ENCODE measurements at places on chromosomes 6 and 20.

DNA sequence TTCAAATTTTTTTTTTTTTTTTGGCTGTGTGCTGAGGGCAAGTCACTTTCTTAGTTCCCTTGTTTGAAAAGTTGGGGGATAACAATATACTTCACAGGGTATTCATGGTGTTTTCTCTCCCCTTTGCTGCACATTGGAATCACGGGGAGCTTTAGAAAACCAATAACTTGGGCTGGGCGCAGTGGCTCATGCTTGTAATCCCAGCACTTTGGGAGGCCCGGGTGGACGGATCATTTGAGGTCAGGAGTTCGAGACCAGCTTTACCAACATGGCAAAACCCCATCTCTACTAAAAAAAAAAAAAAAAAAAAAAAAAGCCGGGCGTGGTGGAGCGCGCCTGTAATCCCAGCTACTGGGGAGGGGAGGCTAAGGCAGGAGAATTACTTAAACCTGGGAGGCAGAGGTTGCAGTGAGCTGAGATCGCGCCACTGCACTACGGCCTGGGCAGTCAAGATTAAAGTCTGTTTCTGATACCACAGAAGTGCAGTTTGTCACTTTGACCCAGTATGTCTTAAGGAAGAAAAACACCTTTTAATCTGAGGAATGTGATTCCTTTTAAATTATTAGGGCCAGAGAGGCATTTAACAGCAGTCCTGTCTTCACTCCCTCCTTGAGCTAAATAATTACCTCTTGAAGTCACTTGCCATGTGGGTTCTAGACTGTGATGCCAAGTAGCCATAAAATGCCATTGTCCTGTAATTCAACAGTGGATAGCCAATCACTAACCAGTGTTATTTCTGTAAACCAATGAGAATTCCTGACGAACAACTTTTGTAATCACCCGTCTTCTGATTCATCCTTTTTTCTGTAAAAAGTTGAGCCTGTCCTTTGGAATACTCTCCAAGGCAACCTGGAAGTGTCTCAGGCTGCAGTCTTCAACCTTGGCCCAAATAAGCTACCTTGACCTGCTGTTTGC lies 16.1 kb downstream of the SRSF3 start:
- DNase-seq: no peak

DNA sequence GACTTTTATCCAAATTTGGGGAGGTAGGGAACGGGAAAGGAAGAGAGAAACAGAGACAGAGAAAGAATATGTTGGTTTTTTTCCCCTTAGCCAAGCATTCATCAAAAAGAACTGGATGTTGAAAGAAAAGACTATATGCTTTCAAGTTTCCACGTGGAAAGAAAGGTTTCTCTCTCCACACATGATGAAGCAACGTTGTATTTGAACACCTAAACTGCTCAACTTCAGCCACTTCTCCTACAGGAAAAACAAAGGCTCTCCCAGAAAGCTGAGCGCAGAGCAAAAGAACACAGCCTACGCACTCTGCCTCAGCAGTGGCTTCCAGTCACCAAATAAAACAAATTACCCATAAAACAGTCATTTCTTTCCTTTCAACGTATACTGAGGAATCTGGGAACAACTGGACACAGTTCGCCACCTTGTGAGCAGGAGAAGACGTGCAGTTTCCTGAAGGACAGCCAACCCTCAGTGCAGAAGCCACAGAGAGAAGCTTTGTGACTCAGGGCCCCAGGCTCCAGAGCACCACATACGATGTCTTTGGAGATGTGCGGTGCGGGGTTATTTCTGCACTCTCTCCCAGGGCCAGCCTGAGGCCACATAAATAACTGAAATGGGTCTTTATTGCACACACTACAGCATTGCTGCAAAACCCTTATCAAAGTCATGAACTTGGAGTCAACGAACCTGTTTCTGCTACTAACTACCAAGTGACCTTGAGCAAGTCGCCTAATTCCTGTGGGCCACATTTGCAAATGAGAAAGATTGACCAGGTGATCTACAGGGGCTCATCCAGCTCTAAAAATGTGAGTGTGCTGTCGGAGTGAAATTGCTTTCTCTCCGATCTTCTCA lies 10.1 kb downstream of the IL17F start:
- peak; percentile 57 for DNase-seq

DNA sequence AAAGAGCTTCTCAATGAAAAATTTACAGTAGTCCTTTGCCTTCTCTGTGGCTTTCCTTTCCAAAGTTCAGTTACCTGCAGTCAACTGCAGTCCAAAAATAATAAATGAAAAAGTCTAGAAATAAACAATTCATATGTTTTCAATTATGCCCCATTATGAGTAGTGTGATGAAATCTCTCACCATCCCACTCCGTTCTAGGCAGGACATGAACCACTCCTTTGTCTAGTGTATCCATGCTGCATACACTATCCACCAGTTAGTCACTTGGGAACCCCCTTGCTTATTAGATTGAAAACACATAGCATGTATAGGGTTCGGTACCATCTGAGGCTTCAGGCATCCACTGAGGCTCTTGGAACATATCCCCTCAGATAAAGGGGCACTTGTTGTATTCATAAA lies 80.6 kb upstream of the EYA4 start:
- DNase-seq: no peak

GRCh38 chr6:139834232-139834631 lies 459.8 kb upstream of the CITED2 start:
- DNase-seq: no peak

GRCh38 chr6:114998492-114998891 lies 655.7 kb upstream of the HS3ST5 start:
- no peak for DNase-seq

GRCh38 chr20:33165416-33166055 lies 2.4 kb upstream of the BPIFA2 start:
- DNase-seq: no peak

- DNase-seq: no peak
These were observed 12.7 kb upstream of the SLC17A1 start for GRCh38 chr6:25844518-25844917.

DNA sequence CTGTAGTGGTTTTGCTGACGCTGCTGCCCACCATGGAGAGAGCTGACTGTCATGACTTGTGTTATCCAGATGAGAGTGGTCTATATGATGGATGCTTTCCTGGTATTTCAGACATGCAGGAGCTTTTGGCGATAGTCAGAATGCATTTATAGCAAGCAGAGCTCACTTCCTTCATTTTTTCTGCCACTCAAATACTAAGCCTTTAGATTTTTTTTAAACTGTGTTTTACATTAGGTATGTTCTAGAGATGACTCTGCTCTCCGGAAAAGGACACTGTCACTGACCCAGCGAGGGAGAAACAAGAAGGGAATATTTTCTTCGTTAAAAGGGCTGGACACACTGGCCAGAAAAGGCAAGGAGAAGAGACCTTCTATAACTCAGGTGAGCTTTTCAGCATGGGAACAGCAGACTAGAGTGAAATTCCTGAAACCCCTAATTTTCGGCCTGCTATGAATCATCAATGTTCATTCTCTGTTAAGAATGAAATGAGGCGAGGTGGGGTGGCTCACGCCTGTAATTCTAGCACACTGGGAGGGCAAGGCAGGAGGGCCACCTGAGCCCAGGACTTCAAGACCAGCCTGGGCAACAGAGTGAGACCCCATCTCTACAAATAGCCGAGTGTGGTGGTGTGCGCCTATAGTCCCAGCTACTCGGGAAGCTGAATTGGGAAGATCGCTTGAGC lies 98.6 kb upstream of the CLDN20 start:
- DNase-seq: no peak

- DNase-seq: no peak
These were observed 560.8 kb downstream of the CD109 start for GRCh38 chr6:74256781-74257180.

GRCh38 chr6:142845624-142846458 lies 99.1 kb downstream of the HIVEP2 start:
- peak; percentile 74 for DNase-seq

GRCh38 chr6:7454696-7455358 lies 65.2 kb downstream of the RIOK1 start:
- DNase-seq: no peak

DNA sequence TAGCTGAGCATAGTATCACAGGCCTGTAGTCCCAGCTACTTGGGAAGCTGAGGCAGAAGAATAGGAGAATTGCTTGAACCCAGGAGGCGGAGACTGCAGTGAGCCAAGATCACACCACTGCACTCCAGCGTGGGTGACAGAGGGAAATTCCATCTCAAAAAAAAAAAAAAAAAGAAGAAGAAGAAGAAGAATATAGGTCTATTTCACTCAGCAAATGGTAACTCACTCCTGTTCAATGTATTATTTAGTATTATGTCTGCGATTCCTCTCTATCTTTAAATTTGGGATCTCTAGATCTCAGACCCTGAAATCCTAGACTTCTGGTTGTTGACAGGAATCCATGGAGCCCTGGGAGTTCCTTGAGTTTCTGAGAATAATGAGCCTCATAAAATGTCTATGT lies 98.6 kb downstream of the HFE start:
- DNase-seq: no peak

- DNase-seq: no peak
These were observed 13.1 kb downstream of the CDK5RAP1 start for GRCh38 chr20:33388268-33388667.

GRCh38 chr6:8130399-8130798 lies 28.1 kb upstream of the EEF1E1 start:
- no peak for DNase-seq

DNA sequence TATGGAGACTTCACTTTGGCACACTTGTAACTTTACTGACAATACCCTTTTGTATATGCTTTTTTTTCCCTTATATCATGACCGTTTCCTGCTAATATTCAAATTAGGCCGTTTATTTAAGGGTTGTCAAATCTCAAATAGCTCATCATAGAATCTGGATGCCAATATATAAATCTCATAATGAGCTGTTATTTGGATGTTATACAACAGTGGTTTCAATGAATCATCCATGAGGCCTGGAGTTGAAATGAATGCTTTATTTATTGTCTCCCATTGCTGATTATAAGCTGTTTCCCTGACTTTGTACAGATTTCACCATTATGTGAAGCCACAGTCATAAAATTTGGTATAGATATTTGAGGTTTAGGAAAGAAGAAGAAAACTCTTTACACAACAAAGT lies 256.1 kb downstream of the PLCB1 start:
- DNase-seq: no peak

- DNase-seq: no peak
These were observed 54.7 kb upstream of the TMEM181 start for GRCh38 chr6:158505194-158505593.

DNA sequence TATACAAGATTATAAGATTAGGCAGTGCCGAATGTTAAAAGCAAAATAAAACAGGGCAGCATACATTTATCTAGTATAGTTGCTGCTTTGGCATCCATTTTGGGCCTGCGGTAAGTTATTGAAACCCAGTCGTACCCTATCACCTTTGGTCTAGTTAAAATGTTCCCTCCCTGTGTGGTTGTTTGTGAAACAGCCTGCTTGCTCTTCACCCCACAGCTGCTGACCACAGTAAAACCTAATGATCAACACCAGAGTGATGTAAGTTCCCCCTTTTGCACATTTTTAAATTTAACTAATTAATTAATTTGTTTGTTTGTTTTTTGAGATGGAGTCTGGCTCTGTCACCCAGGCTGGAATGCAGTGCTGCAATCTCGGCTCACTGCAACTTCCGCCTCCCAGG lies 50.3 kb upstream of the TXNDC5 start:
- DNase-seq: no peak

- no peak for DNase-seq
These were observed 211.3 kb downstream of the ARID1B start for GRCh38 chr6:156988276-156989158.

DNA sequence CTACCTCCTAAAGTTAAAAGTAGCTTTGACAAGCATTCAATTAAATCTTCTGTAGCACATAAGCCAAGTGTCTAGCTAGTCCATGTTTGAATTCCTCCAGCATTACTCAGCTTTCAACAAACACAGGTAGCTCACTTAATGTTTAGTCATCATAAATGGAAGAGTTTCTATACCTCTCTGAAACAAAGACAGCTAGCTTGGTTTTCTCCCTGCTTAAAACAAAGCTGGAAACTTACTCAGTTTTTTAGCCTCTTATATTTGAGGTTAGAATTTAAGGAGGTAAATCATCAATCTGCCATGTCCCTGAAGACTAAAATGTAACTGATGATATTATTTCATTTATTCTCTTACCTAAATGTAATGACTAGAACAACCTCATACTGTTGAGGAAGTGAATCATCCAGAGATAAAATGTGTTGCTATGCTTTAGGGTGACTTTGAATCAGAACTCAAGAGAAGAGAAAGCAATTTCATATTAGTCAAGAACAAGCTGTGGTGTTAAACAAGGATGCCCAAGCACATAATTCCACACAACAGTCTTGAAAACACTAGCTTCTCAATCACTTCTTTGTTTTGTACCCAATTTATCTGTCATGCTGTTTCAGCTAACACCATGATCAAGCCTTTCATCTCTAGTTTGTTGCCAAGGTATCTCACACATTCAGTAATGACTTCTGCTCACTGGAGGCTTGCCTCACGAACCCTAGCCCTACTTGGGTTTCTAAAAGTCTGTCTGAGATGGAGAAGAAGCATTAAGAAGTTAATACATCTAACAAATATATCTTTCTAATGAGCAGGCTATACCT lies 251.9 kb downstream of the EPM2A start:
- no peak for DNase-seq

DNA sequence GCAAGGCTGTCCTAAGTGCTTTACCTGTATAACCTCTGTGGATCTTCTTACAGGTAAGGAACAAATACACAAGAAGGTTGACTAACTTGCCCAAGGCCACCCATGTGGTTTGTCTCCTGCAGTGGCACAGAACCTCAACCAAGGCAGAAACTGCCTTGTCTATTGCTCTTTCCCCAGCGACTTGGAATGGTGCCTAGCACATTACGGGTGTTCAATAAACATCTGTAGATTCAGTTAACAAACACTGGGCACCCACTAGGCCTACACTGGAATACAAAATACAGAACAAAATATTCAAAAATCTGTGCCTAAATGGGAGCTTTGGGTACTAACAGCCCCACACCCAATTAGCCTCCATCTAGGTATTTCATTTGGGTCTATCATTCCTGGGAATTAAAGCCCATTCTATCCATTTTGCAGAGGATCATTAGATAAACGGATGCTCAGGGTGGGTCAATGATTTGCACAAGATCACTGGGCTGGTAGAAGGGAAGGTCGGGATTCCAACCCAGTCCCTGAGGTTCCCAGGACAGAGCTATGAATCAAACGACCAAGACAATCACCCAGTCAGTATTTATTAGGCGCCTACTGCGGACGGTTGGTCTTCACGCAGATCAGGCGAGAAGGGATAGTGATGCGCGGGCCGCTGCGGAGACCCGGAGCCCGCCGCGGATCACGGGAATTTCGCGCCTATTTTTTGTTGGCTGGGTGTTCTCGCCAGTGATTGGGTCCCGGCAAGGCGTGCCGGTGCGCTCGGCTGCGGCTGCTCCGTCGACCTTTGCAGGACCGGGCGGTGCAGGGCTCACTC lies at the start of gene STK35:
Gene STK35 (plus strand): TSS at position 771 of the 808 bp plus-strand sequence. CDS start 55 bp downstream, outside the sequence.
- peak; percentile 80 for DNase-seq

GRCh38 chr6:104356197-104356596 lies 503.5 kb downstream of the HACE1 start:
- no peak for DNase-seq

- no peak for DNase-seq
These were observed 16.6 kb upstream of the PI16 start for GRCh38 chr6:36937896-36938295.

- DNase-seq: peak; percentile 34
These were observed 42.8 kb downstream of the MRPL14 start for GRCh38 chr6:44084231-44085014.

GRCh38 chr6:154638369-154638768 lies 94.8 kb upstream of the SCAF8 start:
- no peak for DNase-seq

Measured in DND-41 (cell line).